Cardiac fibroblast (primary cell): ENCODE measurements at places on chromosomes 12 and 14.

DNA sequence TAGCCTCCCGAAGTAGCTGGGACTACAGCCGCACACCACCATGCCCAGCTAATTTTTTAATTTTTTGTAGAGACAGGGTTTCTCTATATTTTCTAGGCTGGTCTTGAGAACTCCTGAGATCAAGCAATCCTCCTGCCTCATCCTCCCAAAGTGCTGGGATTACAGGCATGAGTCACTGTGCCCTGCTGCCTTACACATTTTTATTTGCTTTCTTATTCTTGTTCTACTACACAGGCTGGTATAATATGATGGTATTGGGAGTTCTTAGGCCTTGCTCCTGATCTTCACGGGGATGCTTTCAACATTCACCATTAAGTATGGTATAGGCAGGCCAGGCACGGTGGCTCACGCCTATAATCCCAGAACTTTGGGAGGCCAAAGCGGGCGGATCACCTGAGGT is 21.2 kb downstream of the DGLUCY start:
- no peak for DNase-seq

GRCh38 chr12:111063295-111064026 is 143.1 kb upstream of the MYL2 start:
- DNase-seq, result peak; percentile 53

DNA sequence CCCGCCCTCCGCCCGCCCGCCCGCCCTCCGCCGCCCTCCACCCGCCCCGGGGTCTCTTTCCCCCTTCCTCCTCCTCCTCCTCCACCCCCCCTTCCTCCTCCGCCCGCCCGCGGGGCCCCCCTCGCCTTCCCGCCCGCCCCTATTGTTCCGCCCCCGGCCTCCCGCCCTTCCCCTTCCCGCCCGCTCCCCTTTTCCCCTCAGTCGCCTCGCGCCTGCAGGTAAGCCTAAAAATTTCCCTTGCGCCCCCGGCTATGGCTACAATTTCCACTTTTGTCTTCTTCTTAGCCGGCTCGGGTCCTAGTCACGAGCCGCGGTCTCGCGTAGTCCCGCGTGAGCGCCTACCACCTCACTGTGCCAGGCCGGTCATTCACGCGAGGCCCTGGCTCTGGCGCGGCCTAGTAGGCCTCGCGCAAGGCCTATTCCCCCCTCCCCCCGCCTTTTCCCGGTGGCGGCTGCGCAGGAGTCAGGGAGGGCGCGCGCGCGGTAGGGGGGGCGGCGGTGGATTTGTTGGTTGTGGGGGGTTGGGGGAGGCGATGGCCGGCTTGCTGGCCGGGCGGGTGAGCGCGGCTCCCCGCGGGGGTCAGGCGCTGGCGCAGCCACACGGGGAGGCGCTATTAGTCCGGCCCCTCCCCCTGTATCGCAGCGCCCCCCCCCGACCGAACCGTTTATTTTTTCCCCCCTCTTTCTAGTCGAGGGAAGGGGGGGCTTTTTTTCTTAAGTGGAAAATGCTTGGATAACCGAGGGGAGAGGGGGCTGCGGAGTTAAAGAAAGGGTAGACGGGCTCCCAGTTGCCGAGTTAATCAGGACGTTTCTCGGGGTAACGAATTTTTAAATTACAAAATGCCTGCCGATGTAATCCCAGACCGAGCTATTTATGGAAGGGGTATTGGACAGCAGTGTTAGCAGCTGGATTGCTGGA is 516 bp downstream of the PCBP2 start:
- DNase-seq, result peak; percentile 93

DNA sequence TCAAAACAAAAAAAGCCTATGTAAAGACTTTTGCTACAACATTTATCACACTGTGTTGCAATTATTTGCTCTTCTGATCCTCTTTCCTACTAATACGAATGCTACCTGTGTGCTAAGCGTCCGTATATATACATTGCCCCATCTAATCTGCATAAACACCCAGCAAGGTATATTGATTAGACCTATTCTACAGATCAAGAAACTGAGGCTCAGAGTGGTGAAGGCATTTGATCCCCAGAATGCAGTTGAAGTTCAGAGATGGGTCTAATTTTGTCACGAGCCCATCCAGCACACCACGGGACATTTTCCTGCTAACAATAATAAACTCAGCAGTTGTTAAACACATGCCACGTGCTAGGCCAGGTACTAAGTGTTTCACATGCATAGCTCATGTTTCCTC is 25.1 kb upstream of the CORO1C start:
- DNase-seq, result no peak

DNA sequence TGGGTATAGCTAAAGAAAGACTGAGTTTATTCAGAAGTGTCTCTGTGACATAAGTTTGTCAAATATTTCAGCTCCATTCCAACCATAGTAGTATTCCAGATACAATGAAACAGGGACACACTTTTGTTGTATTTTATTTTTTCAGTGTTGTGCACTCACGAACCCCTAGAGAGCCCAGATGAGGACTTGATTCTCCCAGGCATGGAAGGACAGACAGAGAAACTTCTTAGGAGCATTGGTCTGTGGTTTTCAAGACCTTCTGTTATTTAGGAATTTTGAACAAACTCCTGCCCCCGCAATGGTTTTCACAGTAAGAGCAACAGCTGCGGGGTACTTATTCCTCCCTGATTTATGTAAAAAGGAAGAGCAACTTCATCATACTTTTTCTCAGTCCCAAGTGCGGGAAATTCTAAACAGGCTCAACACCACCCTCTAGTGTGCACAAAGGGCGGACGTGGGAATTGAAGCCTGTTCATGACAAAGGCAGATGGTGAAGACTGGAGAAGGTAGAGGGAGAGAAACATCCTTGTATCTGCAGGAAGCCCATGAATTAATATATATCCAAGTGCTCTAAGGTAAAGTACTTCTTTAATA is 147.6 kb downstream of the PAH start:
- peak; percentile 57 for DNase-seq

DNA sequence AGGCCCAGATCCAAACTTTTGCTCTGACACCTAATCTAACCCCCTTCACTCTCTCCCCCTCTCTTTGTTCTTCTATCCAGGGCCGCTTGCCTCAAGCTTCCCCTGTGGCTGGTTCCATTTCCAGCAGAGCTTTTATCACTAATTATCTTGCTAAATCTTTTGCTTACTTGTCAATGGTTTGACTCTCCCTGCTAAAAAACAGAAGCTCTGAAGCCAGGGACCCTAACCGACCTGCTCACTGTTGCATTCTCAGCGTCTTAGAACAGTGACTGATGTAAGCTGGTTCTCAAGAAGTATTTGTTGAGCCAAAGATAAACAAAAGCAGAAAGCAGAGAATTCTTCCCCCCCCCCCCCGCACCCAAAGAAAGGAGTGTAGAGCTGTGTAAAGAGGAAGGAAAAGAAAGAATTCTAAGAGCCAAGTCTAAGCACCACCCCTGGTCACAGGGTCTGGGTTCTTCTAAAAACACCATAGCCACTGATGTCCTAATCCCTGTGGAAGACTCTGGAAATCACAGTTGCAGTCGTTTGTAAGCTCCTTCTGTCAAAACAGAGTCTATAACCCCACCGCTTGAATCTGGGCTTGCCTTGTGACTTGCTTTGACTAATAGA is 385.8 kb downstream of the MED13L start:
- no peak for DNase-seq

GRCh38 chr12:64893961-64894360 is 69.5 kb downstream of the TBC1D30 start:
- peak; percentile 81 for DNase-seq

- DNase-seq, result no peak
Measured at GRCh38 chr12:42128888-42129287, 15.8 kb downstream of the GXYLT1 start.
